Prostate gland (tissue), 2 donors: ENCODE measurements at places on chromosomes 6 and 20. TPM values are rescaled to one million over a fixed set of nuclear protein-coding genes. Genes with fewer than 3 reads are reported as not detected.

GRCh38 chr6:168152306-168152963 is 73.4 kb upstream of the FRMD1 start:
- H3K27ac ChIP-seq: no peak overlapping the region
- H3K4me3 ChIP-seq: no peak overlapping the region
- H3K36me3 ChIP-seq: no peaks in the 10 kb centered on the region
- H3K27me3 ChIP-seq: no peaks in the 10 kb centered on the region
- no peak for DNase-seq
- H3K4me1 ChIP-seq: peaks cover 7% of the 10 kb centered on the region

GRCh38 chr20:19122395-19122794 is 90.0 kb upstream of the SLC24A3 start:
- no peaks in the 10 kb centered on the region for H3K36me3 ChIP-seq
- H3K27me3 ChIP-seq: no peaks in the 10 kb centered on the region
- no peak for DNase-seq
- H3K4me3 ChIP-seq: no peak overlapping the region

- no peak overlapping the region for H3K4me3 ChIP-seq
- H3K27ac ChIP-seq: no peak overlapping the region
Measured at GRCh38 chr6:14016432-14016831, 91.7 kb downstream of the RNF182 start.

DNA sequence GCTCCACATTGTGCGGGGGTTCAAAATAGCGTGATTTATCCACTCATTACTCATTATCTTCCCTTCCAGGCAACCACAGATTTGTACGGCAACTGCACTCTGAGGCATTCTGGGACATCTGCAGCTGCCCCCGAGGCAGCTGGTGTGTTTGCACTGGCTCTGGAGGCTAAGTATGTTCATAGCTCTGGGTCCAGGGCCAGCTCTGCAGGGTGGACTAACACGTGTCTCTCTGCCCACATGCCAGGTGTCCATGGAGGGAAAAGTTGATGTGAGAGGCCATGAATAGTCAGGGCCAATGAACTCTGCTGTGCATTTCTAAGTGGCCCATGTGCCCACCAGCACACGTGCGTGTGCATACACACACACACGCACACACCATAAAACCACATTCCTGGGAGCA is 74.9 kb downstream of the BFSP1 start:
- no peak overlapping the region for H3K4me3 ChIP-seq
- H3K27me3 ChIP-seq: no peaks in the 10 kb centered on the region
- H3K4me1 ChIP-seq: no peaks in the 10 kb centered on the region
- no peaks in the 10 kb centered on the region for H3K36me3 ChIP-seq

- H3K36me3 ChIP-seq: no peaks in the 10 kb centered on the region
- no peak overlapping the region for H3K27ac ChIP-seq
- DNase-seq: peak; percentile 40
- no peaks in the 10 kb centered on the region for H3K4me1 ChIP-seq
Measured at GRCh38 chr6:52929321-52930164, 20.0 kb upstream of the GSTA3 start.

DNA sequence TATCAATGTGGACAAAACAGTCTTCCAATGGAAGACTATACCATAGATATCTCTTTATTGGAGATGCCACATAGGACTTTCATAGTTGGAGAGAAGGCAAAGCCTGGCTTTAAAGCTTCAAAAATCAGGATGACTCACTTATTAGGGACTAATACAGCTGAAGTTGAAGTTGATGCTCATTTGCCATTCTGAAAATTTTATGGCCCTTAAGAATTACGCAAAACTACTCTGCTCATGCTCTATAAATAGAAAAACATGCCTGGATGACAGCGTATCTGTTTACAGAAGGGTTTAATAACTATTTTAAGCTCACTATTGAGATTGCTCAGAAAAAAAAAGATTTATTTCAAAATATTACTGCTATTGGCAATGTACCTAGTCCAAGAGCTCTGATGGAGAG is 155.5 kb upstream of the DST start:
- no peaks in the 10 kb centered on the region for H3K4me1 ChIP-seq
- H3K27me3 ChIP-seq: no peaks in the 10 kb centered on the region
- no peak overlapping the region for H3K4me3 ChIP-seq
- no peaks in the 10 kb centered on the region for H3K36me3 ChIP-seq

GRCh38 chr6:89944826-89945407 is 50.6 kb downstream of the GJA10 start:
- no peak overlapping the region for H3K27ac ChIP-seq
- no peaks in the 10 kb centered on the region for H3K36me3 ChIP-seq
- no peak for DNase-seq

DNA sequence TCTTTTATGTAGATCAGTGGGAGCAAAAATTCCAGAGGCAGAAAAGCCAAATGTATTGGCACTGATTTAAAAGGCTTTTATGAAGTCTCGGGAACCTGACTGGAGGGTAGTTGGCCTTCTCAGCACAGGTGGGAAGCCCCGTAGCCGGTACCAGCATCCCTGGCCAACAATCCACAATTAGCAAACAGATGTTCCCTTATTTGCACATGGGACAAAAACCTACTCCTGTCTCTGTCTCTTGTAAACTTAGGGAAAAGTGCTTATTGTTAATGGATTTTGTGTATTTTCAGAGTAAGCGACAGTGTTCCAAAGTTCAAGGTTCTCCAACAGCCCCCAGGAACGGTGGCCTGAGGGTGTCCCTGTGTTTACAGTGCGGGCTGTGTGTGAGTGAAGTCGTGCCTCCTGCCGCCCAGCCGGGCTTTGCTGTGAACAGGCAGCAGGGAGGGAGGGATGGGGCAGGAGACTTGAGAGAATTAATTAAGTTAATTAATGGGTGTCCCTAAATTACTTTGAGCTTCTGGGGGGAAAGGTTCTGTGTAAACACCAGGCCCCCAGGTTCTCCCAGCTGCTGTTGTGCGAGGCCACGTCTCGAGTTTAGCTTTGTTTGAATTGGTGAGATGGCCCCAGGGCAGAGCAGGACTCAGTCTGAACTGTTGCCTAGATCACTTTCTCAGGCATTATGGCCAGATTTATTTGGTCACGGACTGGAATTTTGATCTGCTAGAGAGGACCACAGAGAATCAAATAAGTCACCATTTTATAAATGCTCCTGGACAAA is 3.9 kb downstream of the SYNJ2 start:
- H3K4me3 ChIP-seq: peak overlapping the region; percentile 16
- peak overlapping the region; percentile 82 for H3K27ac ChIP-seq
- H3K36me3 ChIP-seq: no peaks in the 10 kb centered on the region
- H3K4me1 ChIP-seq: peaks cover 12% of the 10 kb centered on the region
- no peak for DNase-seq
- no peaks in the 10 kb centered on the region for H3K27me3 ChIP-seq

DNA sequence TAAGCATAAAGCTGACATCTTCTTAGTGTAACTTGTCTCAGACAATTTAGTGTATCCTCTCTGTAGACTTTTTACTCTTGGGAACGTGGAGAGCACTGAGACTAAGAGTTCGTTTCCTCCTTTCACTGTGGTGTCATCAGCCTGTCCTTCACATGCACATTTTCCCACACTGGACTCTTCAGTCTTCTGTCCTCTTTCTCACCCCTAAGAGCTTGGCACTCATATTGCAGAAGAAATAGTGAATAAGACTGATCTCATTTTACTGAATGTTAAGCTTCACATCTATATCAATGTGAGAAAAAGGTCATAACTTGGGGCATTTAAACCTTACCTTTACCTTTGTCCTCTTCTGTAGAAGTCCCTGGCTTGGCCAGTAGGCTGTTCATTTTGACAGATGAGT is 25.6 kb downstream of the FUCA2 start:
- no peaks in the 10 kb centered on the region for H3K4me1 ChIP-seq
- H3K27me3 ChIP-seq: no peaks in the 10 kb centered on the region
- H3K36me3 ChIP-seq: no peaks in the 10 kb centered on the region
- no peak overlapping the region for H3K27ac ChIP-seq
- no peak for DNase-seq
- H3K4me3 ChIP-seq: no peak overlapping the region

- no peaks in the 10 kb centered on the region for H3K4me1 ChIP-seq
- H3K27me3 ChIP-seq: no peaks in the 10 kb centered on the region
- H3K36me3 ChIP-seq: no peaks in the 10 kb centered on the region
- H3K27ac ChIP-seq: no peak overlapping the region
- H3K4me3 ChIP-seq: no peak overlapping the region
- no peak for DNase-seq
Measured at GRCh38 chr6:47254051-47254450, 55.7 kb downstream of the TNFRSF21 start.

GRCh38 chr20:54351371-54352136 is 123.8 kb upstream of the DOK5 start:
- H3K4me1 ChIP-seq: no peaks in the 10 kb centered on the region
- H3K27me3 ChIP-seq: no peaks in the 10 kb centered on the region
- no peaks in the 10 kb centered on the region for H3K36me3 ChIP-seq
- H3K4me3 ChIP-seq: no peak overlapping the region

DNA sequence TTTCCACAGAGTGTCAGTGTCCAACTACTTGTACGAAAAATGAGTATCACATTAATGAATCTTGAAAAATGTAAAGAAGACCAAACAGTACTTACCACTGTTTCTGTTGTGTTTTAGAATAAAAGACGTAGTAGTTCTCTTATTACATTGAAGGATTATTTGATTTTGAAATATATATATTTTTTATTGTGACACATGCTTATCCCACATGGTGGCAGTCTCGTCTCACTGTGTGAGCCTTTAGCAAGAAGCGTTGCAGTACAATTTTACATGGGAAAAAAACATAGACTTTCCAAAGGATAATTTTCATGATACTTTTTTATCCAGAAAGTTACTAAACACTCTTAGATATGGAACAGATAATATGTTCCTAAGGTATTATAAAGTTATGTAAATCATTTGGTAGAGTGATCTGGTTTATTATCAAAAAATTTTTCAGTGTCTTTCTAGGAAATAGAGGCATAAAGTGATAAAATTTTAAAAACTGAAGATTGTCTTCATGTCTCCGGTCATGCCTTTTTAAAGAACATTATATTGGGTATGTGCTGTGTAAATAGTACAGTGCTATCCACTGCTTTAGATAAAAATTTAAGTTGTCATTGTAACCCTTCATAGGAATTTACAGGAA is 117.5 kb upstream of the SAMD5 start:
- no peaks in the 10 kb centered on the region for H3K4me1 ChIP-seq
- H3K27ac ChIP-seq: no peak overlapping the region
- no peaks in the 10 kb centered on the region for H3K27me3 ChIP-seq
- no peak for DNase-seq

GRCh38 chr20:55354720-55355119 is 650.6 kb downstream of the CBLN4 start:
- H3K36me3 ChIP-seq: no peaks in the 10 kb centered on the region
- no peak overlapping the region for H3K27ac ChIP-seq
- no peaks in the 10 kb centered on the region for H3K4me1 ChIP-seq
- DNase-seq: no peak
- no peaks in the 10 kb centered on the region for H3K27me3 ChIP-seq
- no peak overlapping the region for H3K4me3 ChIP-seq

DNA sequence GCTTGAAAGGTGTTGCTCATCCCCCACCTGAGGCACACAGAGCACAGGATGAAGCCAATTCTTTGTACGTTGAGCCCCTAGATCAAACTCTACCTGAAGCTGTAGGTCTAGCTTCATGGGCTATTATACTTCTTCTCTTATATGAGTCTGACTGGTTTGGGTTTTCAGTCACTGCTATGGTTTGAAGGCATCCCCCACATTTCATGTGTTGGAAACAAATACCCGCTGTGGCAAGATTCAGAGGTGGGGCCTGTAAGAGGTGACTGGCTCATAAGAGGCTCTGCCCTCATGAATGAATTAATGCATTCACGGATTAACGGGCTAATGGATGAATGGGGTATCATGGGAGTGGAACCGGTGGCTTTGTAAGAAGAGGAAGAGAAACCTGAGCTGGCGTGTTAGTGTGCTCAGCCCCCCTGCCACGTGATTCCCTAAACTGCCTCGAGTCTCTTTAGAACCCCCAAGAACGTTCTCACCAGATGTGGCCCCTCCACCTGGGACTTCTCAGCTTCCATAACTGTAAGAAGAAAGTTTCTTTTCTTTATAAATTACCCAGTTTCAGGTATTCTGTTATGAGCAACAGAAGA is 39.2 kb downstream of the PREX1 start:
- H3K4me3 ChIP-seq: no peak overlapping the region
- H3K36me3 ChIP-seq: no peaks in the 10 kb centered on the region
- H3K27me3 ChIP-seq: no peaks in the 10 kb centered on the region

DNA sequence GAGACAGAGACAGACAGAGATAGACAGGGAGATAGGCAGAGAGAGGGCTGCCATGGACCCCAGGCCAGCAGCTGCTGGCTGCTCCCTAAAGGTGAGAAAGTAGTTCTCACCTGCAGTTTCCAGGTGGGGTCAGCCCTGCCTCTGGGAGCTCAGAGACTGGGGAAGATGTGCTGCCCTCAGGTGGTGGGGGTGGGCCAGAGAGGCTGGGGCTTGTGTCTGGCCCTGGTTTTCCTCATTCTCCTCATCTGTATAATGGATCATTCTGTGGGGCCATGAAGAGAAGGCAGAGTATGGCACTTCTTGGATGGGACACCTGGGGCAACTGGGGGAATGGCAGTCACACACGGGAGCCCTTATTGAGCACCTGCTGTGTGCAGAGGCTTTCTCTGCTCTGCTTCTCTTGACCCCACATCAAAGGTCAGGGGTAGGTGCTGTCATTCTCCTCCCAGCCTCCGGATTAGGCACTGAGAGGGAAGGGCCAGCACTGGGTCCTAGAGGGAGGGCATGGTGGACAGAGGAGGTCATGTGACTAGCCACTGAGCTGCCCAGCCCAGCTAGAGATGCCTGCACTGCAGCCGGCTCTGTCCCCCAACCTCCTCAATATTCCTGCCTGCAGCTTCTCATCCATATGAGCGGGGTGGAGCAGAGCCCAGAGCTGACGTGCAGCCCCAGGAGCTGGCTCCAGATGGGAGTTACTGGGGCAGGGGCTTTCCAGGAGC is 4.1 kb downstream of the ANGPT4 start:
- DNase-seq: no peak
- no peaks in the 10 kb centered on the region for H3K27me3 ChIP-seq
- no peak overlapping the region for H3K27ac ChIP-seq
- no peaks in the 10 kb centered on the region for H3K4me1 ChIP-seq

Gene LIN28B
- 2.6 TPM for total RNA-seq

Gene ERVFRD-1
- total RNA-seq: not detected

Gene EDN3
- 5.3 TPM for total RNA-seq

Gene ASIP
- total RNA-seq: not detected

Gene SNAP25
- 10.0 TPM for total RNA-seq
